ENCODE measurements at places on chromosomes 13 and 19. TPM values are rescaled to one million over a fixed set of nuclear protein-coding genes. Genes with fewer than 3 reads are reported as not detected.
A peak's percentile ranks its signal among the peaks of the same experiment; 100 is the strongest.

The GNG7 gene
- 0.64 TPM for total RNA-seq

The ARL11 gene
- total RNA-seq: 0.38 TPM

The SYNGR4 gene
- total RNA-seq: not detected

The SLITRK6 gene
- not detected for total RNA-seq

The ERICH6B gene
- not detected for total RNA-seq

DNA sequence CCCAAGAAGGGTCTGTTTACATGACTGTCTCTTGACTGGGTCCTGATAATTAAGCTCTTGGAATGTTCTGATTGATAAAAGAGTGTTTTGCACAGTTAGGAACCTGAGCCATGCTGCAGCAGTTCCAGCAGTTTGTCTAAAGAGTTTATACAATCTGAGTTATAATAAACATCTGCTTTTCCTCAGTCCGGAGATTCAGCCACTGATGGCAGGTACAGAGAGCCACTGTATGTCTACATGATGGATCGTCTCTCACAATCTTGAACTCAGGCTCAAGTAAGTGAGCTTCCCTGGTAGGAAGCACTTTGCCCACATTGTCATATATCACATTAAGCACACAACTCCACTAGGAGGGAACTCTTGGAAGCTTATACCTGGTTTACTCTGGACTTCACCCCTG is 84.3 kb downstream of the UGGT2 start:
- DNase-seq: no peak

GRCh38 chr19:5743630-5744029 is 23.2 kb downstream of the CATSPERD start:
- DNase-seq: no peak

DNA sequence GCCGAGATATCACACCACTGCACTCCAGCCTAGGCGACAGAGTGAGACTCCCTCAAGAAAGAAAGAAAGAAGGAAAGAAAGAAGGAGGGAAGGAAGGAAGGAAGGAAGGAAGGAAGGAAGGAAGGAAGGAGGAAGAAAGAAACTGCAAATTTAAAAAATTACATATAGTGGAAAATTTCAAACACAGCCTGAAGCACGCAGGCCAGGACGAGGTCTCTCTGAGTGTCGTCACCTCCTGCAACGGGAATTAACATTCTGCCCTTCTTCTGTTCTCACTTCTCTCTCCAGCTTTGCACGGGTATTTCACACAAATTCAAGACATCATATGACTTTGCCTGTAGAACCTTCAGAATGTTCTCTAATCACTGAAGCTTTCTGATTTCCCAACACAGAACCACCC is 108.2 kb downstream of the GNG7 start:
- DNase-seq: no peak

DNA sequence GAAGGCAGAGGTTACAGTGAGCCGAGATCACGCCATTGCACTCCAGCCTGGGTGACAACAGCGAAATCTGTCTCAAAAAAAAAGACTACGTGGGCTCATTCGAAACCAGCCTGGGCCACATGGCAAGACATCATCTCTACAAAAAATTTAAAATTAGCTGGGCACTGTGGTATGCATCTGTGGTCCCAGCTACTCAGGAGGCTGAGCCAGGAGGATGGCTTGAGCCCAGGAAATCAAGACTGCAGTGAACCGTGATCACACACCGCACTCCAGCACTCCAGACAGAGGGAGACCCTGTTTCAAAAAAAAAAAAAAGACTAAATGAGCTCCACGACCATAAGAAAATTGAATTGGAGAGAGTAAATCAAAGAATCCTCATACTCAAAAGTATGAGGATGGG is 53.1 kb downstream of the SLC7A1 start:
- no peak for DNase-seq

DNA sequence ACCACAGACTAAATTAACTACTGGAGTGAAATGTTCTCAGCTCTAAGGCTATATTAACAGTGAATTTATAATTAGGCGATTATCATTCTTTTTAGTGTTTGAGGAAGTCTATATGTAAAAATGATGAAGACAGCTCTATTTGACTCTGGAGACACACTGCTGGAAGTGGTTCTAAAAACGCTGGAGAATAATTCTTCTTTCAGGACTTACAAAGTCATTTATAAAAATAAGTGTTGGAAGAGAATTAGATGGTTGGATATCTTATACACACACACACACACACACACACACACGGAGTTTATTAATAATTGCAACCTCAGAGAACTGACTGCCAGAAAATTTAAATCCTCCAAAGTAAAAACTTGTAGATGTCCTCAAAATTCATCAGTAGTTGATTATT is 1171.3 kb downstream of the EFNB2 start:
- DNase-seq: no peak

DNA sequence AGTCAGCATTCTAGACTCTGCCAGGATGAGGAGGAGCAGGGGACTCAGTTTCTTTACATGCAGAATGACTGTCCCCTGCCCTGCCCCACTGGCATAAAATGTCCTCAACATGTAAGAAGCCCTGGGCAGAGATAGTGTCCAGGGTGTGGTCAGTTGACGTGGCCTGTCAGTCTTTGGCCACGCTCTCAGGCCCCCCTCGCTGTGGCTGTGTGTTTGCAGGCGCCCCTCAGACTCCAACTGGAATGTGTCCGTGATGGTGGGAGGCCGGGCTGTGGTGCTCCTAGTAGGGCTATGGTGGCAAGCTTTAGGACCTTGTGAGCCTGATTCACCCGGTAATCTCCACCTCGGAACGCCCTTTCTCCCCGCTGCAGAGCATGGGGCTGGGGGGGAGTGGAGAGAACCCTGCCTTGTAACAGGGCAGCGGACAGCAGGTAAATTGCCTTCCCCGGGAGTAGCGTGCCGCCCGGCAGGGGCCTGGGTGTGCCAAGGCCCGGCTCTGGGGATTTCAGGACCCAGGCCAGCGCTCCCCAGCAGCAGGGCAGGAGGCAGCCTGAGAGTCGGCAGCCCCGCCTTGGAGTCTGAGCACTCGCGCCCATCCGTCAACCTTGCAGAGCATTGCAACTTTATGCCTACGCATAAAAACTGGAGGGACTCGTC is 62.3 kb downstream of the CHST8 start:
- DNase-seq: peak; percentile 1

Measured in dermis microvascular lymphatic vessel endothelial cell (primary cell).